ENCODE measurements at places on chromosomes 6 and 20.
A peak's percentile ranks its signal among the peaks of the same experiment; 100 is the strongest.

DNA sequence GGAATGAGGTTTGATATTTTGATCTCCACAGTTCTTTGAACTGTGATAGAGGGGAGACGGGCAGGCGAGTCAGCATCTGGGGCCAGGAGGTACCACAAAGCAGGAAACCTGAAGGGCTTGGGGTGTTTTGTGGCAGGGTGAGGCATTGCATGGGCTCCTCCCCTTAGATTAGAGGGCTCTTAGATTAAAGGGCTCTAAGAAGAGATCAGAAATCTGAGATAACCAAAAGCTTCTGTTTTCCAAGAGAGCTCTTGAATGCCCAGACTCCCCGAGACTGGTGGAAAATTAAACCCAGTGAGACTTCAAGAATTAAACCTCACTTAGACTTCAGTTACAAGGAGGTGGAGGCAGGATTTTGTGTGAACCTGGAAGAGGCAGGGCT, 2.4 kb upstream of the GPX5 start:
- no peak for DNase-seq

DNA sequence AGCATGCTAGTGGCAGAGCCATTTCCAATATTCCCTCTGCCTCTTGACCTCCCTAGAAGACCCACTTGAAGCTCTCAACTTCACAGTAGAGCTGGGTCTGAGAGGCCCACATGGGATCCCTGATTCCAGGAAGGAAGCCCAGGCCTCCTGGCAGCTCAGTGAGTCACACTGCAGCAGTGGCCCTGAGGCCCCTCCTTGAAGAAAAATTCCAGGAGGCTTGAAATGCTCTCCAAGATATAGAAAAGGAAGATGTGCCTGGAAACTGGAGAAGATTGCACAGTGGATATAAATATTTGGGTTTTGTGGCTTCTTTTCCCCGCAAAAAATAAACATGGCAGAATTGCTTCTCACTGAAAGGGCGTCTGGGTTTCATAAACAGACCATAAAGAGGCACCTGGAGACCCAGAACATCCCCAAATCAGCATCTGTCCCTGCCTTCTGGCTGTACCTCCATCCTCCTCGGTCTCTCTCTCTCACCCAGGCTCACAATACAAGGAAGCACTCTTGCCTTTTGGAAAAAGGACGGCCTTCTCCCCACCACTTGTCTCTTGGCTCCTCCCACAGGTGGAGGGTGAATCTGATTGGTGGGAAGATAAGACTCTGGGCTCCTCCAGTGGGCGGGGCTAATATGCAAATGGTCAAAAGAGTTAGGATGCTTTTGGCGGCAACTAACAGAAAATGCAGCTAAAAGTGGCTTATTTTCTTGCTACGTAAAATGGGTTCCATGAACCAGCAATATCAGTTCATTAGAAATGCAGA, 200.0 kb upstream of the SULF2 start:
- no peak for DNase-seq

GRCh38 chr6:127190552-127190951, 72.1 kb downstream of the RSPO3 start:
- DNase-seq: no peak

GRCh38 chr6:20427856-20428255, 26.2 kb downstream of the E2F3 start:
- DNase-seq: no peak

DNA sequence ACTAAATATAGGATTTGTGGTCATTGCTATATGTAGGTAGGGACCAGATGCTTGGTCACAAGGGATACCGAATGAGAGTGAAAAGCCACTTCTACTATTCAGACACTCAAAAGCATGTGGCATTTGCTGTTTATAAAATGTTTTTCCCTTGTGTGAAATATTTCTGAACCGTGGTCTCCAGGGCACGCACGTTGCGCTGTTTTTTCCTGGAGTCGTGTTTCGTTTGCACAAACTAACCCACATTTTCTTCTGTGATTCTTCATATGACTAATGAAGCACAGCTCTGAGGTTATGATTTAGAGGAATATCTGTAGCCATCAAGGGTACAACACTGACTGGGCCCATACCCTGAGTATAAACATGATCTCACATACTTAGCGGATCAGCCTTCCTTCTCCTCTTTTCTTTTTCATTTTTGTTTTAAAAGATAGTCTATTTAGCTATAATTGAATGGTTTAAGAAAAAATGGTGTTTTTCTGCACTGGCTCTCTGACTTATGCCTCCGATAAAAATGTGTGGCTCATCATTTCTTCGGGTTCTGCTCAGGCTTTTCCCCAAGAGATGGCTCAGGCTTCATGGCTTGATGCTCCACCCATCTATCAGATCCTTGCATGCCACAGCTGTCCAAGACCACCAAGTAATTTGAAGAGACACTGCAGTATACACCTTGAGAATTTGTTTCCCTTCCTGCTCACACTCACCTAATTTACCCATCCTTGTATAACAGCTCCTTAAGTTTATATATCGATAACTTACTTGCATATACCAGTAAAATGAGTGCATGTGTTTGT, 59.9 kb upstream of the HBS1L start:
- DNase-seq: peak; percentile 41

DNA sequence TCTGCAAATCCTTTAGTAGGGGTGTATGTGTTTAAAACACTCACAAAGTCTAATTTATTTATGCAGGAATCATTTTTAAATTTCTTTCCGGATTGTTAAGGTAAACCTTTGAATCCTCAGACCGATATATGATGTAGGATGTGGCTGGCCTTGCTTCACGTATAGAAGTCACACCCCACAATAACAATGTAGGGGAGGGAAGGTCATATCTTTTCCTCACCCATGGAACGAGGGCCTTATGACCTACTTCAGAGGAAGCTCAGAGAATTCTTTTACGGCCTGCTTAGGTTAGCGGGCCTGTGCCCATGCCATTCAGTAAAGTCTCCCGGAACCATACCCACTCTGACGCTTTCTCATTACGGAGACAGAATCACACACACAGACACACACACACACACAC, 102.9 kb downstream of the MAP3K7 start:
- DNase-seq: no peak

All from activated T-cell treated with anti-CD3 and anti-CD28 coated beads for 24 hours (primary cell).